ENCODE measurements at places on chromosomes 1 and 21.

- no peak for DNase-seq
Observed at GRCh38 chr1:67193704-67194103, 27.4 kb downstream of the IL23R start.

- no peak for DNase-seq
Observed at GRCh38 chr21:31878831-31879230, 6.0 kb downstream of the HUNK start.

GRCh38 chr1:240709676-240710075 is 97.7 kb upstream of the GREM2 start:
- no peak for DNase-seq

DNA sequence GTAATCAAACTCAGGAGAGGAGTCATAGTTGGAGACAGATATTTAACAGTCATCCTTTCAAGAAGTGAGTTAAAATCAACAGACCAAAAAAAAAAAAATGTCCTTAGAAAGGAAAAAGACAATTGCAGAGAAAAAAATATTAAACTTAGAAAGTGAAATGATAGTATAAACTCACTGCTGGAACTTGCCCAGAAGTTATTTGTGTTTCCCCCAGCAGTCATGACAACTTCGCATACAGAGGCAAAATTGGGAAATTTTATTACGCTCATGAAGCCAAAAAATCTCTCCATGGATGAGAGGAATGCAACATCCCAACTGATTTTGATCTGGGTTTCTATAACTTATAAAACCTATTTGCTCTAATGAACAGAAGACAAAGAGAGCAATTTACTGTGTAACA is 198.2 kb downstream of the LRRC7 start:
- DNase-seq, result no peak

DNA sequence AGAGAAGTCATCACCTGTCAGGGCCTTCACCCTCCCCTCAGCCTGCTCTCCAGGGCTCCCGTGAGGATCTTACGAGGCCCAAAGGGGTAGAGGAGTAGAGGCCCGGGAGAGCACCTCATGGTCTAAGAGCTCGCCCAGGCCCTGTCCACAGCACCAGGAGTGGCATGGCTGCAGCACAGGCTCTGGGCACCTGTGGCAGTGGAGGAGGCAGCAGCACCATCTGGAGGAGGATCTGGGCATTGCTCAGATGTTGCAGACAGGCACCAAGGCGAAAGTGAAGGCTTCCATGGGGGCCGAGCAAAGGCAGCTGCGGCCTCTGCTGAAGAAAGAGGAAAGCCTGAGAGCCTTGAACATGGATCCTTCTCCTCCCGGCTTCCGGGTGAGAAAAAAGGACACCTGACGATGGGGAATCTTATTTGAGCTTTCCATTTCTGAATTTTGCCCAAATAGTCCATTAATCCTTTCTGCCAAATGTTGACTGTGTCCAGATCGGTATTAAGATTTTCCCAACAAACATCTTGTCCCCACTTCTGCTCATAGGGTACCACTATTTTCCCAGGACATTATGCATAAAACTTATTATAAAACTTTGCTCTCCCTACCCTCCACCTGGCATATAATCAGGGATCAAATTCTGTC is 604.7 kb downstream of the PTPRC start:
- peak; percentile 6 for DNase-seq

DNA sequence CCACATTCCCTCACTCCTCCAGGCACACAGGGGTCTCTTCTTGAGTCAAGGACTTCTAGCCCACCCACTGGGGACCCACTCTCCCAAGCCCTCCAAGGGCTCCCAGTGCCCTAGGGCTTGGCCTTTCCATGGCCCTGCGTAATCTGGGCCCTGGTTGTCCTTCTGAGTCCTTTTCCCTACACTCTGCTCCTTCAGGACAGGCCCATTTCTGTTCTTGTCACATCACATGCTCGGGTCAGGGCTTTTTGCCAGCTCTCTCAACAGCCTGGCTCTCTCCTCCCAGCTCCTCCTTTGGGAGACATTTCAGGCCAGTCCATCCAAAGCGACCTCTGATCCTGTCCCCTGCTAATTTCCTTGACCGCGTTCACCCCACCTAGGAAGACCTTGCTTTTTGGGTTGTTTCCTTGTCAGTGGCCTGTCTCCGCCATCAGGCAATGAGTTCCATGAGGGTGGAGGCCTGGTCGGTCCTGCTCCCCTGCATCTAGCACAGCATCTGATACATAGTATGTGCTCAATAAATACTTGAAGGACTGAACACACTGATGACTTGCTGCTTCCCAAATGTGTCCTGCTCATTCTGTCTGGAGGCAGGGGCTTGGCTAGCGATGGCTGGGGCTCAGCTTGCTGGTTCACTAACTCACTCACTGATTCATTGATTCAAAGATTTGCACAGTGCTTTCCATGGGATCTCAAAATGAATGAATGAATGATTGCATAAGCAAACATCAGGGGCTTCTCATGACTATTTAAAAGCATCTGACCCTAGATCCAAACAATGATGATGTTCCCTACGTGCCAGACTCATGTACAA is 44.8 kb downstream of the DHRS3 start:
- no peak for DNase-seq

DNA sequence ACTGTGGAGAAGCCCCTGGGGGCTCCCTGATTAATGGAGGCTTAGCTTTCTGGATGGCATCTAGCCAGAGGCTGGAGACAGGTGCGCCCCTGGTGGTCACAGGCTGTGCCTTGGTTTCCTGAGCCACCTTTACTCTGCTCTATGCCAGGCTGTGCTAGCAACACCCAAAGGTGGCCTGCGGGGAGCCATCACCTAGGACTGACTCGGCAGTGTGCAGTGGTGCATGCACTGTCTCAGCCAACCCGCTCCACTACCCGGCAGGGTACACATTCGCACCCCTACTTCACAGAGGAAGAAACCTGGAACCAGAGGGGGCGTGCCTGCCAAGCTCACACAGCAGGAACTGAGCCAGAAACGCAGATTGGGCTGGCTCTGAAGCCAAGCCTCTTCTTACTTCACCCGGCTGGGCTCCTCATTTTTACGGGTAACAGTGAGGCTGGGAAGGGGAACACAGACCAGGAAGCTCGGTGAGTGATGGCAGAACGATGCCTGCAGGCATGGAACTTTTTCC is 24.8 kb downstream of the PCSK9 start:
- DNase-seq, result no peak

GRCh38 chr1:70672442-70672888 is 261.4 kb downstream of the CTH start:
- DNase-seq, result no peak

DNA sequence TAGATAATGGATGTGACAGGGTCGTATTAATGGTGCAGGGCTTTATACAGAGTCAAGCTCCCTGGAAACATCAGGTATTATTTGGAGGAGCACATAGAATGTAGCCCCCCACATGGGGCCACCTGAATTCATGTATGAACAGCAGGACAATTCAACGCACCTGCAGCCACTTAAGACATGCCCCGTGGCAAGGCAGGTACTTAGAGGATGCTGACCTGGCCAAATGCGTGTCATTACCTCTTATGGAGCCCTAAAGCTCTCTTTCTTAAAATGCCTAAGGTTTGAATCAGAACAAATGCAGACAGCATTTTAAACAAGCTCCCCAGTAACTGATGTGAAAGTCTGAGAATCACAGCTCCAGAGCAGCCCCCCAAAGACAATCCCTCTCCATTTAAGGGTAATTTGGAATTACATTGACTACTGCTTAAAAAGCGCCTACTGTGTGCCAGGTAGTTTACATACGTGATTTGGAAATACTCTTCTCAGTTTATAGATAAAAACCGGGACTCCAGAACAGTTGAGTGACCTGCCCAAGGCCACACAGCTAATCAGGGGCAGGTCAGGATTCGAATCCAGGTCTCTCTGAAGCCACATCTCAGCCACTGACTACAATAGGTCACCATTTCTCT is 71.0 kb upstream of the KLHDC7A start:
- no peak for DNase-seq

- no peak for DNase-seq
Observed at GRCh38 chr1:89527256-89527655, 2.6 kb downstream of the LRRC8B start.

DNA sequence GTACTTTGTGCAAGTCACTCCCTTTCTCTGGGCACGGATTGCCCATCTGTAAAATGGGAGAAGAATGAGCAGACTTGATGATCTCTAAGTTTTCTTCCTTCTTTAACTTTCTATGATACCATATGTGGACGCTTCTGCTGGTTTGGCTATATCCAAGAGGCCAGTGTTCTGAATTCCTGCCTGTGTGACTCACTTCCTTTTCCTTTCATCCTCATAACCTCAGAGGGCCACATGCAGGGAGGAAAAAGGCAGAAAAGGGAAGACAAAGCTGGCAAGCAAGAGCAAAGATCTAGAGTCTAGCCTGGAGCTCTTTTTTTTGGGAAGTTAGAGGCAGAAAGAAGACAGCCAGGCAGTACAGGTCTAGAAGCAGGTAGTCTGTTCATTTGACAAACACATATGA is 151.2 kb downstream of the OMA1 start:
- no peak for DNase-seq

DNA sequence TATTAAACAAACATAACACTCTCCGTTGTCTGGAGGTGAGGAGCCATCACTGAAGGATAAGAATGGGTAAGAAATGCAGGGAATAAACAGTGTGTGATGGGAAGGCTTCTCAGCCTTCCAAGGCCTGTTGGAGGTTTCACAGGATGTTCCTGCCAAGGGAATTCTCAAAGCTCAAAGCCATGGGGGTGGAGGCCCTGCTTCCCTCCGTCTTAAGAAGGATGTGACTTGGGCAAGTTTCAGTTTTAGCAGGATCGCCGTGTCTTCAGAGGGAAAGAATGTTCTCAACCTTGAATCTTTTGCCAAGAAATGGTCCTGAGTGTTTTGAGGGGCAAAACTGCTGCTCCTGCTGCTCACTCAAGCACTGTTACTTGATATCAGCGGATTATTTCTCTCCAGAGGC is 41.7 kb upstream of the IL20 start:
- no peak for DNase-seq
